Heart left ventricle (tissue), 16 donors: ENCODE measurements at places on chromosomes 11 and 22. TPM values are rescaled to one million over a fixed set of nuclear protein-coding genes. Genes with fewer than 3 reads are reported as not detected.

Gene NTM
- 3.1 TPM for total RNA-seq

Gene MPPED2
- 9.7 TPM for total RNA-seq

Gene SLN
- total RNA-seq = 2.6 TPM

Gene SELENOM
- 37.5 TPM for total RNA-seq

DNA sequence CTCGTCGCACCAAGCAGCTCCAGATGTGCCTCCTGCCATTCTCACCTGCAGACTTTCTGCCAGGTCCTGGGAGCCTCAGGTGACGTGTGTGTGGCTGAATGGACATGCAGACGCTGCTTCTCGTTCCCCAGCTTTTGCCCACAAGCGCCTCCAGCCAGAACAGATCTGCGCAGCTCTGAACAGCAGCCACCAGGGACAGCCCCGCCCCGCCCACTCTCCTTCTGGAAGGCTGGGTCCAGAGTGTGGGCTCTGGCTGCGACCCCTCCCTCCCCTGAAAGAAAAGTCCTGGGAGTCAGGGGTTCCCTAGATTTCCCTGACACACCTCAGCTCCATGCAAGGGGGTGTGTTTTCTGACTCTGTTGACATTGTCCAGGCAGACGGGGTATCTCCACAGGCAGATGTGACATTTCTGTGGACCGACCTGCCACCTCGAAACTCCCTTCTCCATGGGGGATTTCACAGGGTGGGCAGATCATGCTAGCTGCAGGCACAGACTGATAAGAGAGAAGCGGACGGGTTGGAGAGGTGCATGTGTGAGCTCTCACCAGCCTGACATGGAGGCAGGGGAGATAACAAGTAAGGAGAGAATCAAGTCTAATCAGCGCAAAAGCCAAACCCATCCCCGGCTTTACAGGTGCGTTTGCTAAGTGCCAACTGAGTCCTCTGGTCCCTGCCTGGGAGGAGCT is 19.8 kb downstream of the SLCO2B1 start:
- DNase-seq = no peak
- no peak overlapping the region for H3K27ac ChIP-seq
- H3K36me3 ChIP-seq = no peaks in the 10 kb centered on the region
- H3K27me3 ChIP-seq = no peaks in the 10 kb centered on the region

DNA sequence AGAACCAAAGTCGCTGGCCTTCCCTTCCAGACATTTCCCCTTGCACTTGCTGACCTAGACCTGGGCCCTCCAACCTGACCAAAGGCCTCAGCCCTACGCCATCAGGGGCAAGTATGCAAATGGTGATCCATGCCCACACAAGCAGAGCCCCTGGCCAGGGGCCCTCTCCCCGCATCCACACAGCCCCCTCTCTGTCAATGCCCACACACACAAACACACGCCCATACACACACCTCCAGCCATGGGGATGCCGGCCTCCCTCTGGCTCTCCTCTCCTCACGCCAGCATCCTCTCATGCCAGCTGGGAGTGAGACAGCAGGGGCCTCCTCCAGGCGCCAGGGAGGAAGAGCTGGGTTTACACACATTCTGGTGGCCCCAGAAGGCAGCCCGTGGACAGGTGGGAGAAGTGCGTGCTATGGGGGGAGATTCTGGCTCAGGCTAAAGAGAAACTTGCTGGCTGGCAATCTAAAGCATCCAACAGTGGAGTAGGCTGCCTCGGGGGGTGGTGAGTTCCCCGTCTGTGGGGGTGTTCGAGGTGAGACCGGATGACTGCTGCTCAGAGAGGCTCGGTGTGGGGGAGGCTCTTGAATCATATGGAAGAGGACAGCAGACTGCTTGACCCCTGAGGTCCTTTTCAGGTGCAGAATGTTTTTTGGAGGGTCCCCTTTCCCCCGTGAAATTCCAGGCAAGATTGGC is 4.8 kb downstream of the NRXN2 start:
- H3K4me1 ChIP-seq = no peaks in the 10 kb centered on the region
- no peak overlapping the region for H3K4me3 ChIP-seq
- peak; percentile 31 for DNase-seq
- H3K27ac ChIP-seq = no peak overlapping the region

GRCh38 chr11:115696563-115696962 is 192.3 kb upstream of the CADM1 start:
- H3K27me3 ChIP-seq = no peaks in the 10 kb centered on the region
- DNase-seq = peak; percentile 41
- no peak overlapping the region for H3K27ac ChIP-seq

GRCh38 chr11:9884601-9885000 is 220.7 kb downstream of the SWAP70 start:
- no peaks in the 10 kb centered on the region for H3K36me3 ChIP-seq
- no peaks in the 10 kb centered on the region for H3K4me1 ChIP-seq

DNA sequence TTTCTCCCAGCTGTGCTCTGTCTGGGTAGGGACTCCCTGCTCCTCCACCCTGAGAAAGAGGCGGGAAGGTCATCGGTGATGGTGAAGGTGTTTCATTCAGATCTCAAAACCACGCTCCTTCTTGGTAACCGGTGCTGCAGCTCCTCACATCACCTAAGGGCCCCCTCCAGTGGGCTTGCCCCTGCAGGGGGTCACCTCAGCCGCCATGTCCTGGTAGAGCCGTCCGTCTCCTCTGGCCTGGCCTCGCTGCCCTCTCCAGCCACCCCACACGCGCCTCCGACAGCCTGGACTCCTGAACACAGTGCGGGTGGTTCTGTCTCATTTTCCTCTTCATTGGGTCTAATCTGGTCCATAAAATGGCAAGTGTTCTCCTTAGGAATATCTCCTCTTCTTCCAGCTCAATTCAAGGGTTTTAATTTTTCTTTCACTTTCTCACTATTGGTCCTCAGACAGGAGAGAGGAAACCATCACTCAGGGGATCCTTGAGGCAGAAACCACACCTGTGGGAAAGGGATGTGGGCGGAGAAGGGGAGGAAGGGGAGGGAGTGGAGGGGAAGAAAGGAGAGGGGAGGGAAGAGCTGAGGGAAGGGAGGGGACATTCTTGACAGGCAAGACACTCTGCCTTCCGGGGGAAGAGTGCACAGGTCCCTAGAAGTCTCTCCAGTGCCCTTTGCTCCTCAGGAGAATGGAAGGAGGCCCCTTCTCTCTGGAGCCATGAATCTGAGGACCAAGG is 1338.4 kb downstream of the TBC1D22A start:
- no peaks in the 10 kb centered on the region for H3K4me1 ChIP-seq
- no peak overlapping the region for H3K27ac ChIP-seq
- peaks cover 3% of the 10 kb centered on the region for H3K27me3 ChIP-seq
- no peaks in the 10 kb centered on the region for H3K36me3 ChIP-seq
- no peak for DNase-seq

GRCh38 chr11:66624450-66624849 is 8.0 kb downstream of the RBM14 start:
- no peak overlapping the region for H3K27ac ChIP-seq
- peaks cover 6% of the 10 kb centered on the region for H3K4me1 ChIP-seq
- no peaks in the 10 kb centered on the region for H3K27me3 ChIP-seq
- H3K36me3 ChIP-seq = peaks cover 82% of the 10 kb centered on the region
- no peak overlapping the region for H3K4me3 ChIP-seq

DNA sequence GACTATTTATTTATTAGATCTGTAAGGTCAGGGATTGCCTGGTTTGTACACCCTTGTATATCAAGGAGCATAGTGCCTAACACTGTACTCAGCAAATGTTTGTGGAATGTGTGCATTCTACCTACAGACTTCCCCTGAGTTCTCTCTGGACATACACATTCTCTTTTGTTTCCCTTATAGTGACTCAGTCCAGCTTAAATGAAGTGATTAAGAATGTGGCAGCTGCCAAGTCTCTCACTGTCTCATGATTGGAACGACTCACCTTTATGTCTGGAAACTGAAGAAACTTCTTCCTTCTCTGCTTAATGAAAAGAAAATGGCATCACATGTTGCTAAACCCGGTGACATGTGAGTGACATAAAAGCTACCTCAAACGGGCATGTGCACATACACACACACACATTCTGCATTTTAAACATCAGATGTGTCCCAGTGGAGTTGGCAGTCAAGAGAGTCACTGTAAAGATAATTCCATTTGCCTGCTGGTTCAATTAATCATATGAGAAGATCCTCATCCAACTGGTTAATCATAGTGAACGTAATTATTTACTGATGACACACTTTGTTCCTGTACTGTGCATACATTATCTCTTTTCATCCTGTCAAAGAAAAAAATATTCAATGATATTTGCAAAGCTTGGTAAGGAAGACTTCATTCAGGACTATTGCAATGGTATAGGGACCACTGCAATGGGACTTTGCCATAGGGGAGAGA is 42.8 kb downstream of the GLYAT start:
- H3K4me3 ChIP-seq = no peak overlapping the region
- no peaks in the 10 kb centered on the region for H3K27me3 ChIP-seq
- H3K4me1 ChIP-seq = no peaks in the 10 kb centered on the region
- no peaks in the 10 kb centered on the region for H3K36me3 ChIP-seq
- no peak overlapping the region for H3K27ac ChIP-seq

GRCh38 chr11:46246521-46246920 is 30.9 kb upstream of the CREB3L1 start:
- no peaks in the 10 kb centered on the region for H3K36me3 ChIP-seq
- no peak for DNase-seq
- H3K27me3 ChIP-seq = no peaks in the 10 kb centered on the region
- H3K4me3 ChIP-seq = no peak overlapping the region

DNA sequence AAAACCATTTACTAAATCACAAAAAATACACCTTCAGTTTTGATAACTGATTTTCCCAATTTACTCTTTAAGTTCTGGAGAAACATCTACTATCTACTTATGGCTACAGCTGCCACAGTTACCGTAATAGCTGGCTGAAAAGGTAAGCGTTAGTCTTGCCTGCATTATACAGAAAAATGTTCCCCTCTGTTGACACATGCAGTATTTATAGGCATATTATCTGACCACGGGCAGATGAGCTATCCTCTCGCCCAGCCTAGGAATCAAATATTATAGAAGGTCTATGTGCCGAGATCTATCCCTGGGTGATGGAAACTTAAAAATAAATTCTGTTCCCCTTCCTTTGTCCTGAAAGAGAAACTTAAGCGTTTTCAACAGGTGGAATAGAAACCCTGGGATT is 283.8 kb downstream of the CADM1 start:
- DNase-seq = no peak
- no peaks in the 10 kb centered on the region for H3K27me3 ChIP-seq
- H3K4me1 ChIP-seq = no peaks in the 10 kb centered on the region
- peak overlapping the region; percentile 20 for H3K27ac ChIP-seq
- no peak overlapping the region for H3K4me3 ChIP-seq

DNA sequence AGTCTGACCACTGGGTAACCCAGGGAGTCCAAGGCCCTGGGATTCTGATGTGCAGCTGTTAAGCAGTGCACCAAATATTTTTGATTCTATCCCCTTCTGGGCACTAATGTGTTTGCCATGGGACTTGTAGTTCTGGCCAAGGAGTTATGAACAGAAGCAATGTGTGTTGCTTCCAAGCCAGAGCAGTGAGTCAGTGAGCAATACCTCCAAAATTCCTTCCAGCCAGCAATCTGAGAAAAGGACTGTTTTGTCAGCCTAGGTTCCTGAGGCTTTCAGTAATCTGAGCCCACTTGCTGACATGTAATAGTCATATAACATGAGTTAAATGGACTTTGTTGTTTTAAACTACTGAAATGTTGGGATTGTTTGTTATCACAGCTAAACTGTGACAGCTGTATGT is 311.4 kb downstream of the NELL1 start:
- no peak overlapping the region for H3K4me3 ChIP-seq
- H3K4me1 ChIP-seq = no peaks in the 10 kb centered on the region
- no peaks in the 10 kb centered on the region for H3K36me3 ChIP-seq
- no peak for DNase-seq
- no peak overlapping the region for H3K27ac ChIP-seq
- H3K27me3 ChIP-seq = no peaks in the 10 kb centered on the region

DNA sequence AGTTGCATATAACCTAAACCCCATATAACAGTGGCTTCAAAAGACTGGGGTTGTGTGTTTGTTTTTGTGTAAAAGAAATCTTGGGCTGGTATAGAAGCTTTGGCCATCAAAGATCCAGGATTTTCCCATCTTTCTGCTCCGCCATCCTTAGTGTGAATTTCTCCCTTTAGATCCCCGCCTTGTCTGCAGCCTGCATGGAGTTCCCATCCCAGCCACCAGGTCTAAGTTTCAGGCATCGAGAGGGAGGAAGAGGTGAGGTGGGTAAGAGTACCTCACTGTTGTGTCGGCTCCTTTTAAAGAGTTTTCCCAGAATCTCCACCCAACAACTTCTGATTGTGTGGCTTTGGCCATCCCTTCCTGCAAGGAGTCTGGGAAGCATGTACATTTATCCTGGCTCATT is 195.5 kb upstream of the SORL1-AS1 start:
- H3K4me1 ChIP-seq = no peaks in the 10 kb centered on the region
- no peak overlapping the region for H3K4me3 ChIP-seq
- H3K27me3 ChIP-seq = no peaks in the 10 kb centered on the region
- H3K36me3 ChIP-seq = no peaks in the 10 kb centered on the region
- no peak overlapping the region for H3K27ac ChIP-seq

- H3K36me3 ChIP-seq = peaks cover 50% of the 10 kb centered on the region
- peaks cover 14% of the 10 kb centered on the region for H3K4me1 ChIP-seq
Observed at GRCh38 chr22:24564376-24565058, 8.7 kb downstream of the SNRPD3 start.

DNA sequence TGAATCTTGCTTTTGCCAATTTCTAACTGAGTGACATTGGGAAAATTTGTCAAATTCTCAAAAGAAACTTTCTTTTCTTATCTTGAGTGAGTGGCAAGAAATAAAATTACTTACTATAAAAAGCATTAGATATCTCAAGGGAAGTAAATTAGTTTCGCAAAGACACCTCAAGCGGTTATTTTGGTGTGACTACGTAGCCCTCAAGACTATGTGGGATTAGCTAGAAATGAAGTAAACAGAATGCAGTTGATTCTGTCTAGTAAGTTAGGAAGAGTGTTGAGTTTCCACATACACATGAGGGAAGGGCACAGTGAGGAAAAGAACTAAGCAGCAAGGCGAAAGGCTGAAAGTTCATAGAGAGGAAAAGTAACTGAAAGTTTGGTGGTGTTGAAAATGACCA is 28.3 kb upstream of the MS4A6A start:
- H3K27me3 ChIP-seq = no peaks in the 10 kb centered on the region
- DNase-seq = no peak
- no peaks in the 10 kb centered on the region for H3K4me1 ChIP-seq
- H3K27ac ChIP-seq = no peak overlapping the region
- no peak overlapping the region for H3K4me3 ChIP-seq

GRCh38 chr22:27456696-27457503 is 344.7 kb downstream of the MN1 start:
- DNase-seq = no peak
- H3K36me3 ChIP-seq = no peaks in the 10 kb centered on the region
- no peak overlapping the region for H3K27ac ChIP-seq
- no peak overlapping the region for H3K4me3 ChIP-seq
- no peaks in the 10 kb centered on the region for H3K4me1 ChIP-seq
